T follicular helper cell (primary cell): ENCODE measurements at places on chromosomes 7 and 10.

DNA sequence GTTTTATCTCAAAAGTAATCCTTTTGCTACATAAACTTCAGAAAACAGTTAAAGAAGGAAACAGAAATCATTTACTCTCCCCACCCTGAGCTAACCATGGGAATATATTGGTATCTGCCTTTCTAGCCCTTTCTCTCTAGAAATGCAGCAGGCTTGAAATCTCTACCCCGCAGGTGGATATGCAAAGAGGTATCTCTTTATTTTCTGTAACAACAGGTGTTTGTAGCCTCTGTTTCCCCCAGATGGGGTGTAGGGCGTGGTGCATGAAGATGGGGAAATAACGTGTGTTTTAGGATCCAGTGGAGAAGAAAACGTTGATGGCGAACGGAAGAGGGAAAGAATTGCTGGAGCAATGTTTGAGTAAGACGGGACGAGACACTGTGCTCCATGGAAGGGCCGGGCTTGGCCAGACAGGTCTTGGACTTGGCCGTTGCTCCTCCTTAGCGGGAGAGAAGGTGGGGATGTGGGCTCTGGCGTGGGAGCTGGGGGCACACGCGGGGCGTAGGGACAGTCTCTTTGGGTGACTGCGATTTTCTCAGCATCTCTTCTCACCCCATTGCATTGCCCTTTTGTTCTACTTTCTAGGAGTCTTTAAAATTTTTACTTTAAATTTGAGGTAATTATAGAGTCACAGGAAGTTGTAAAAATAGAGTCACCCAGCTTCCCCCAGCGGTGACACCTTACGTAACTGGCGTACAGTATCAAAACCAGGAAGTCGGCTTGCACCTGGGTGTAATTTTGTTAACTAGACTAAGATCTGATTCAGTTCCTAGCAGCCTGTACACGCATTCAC lies 82.9 kb downstream of the ELFN1 start:
- DNase-seq, result no peak

DNA sequence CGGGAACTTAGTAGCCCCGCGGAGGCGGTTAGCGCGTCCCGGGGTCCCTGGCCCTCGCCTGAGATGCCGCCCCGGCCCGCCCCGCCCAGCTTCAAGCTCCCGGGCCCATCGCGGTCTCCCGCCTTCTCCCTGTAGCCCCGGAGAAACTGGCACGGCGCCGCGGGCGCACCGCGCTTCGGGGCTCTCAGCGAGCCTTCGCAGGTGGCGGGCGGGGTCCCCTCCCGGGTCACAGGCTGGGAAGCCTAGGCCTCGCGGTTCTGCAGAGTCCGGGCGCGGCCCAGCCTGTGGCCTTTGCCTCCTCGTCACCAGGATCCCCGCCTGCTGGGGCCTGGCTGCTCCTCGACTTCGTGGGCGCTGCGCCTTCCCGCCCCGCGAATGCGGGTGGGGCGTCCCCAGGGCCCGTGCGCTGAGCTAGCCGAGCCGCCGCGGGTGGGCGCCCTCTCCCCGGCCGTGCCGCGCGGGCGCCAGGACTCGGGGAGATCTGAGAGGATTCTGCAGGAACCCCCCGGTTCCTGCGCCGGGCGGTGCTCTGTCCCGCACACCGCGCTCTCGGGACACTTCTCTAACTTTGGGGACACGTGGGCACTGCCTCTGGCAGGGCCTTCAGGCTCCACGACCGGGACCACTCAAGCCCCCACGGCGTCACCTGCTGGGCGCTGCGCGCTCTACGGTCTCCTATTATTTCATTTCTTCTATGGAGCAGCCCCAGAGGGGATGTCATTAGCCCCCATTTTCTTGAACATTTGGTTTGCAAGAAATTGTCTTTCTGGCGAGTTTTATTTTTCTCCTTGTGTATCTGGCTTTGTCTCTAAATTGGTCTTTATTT lies 682 bp upstream of the RGS10 start:
- DNase-seq, result peak; percentile 40

- DNase-seq, result no peak
These were observed 1.3 kb downstream of the SH2B2 start for GRCh38 chr7:102287981-102288278.

DNA sequence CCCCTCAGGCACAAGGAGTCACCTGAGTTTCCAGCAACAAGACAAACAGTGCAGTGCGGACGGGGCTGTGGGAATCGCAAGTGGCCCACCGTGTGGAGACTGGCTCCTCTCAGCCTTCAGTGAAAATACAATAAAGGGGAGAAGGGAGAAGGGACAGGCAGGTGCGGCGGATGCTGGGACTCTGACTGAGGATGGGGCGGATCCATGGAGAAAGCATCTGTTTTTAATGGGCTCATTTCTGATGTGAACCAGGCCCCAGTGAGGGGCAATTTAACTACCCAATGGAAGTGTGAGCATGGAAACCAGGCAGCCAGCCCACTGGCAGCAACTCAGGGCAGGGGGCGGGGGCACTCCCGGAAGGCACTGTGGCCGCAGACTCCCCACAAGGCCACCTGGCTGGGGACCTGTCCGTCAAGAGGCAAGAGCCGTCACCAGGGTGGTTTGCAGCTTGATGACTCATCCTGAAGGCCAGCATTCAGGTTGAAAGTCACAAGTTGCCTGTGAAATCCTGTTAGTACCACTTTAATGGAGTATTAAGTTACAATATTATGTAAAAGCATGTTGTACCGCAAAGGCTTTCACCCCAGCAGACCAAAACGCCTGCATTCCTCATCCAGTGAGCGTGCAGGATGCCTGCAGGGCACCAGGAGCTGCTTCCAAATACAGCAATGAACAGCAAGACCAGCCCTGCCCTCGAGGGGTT lies 476.4 kb downstream of the PTPRN2 start:
- DNase-seq, result no peak

- no peak for DNase-seq
These were observed 554.8 kb downstream of the SORCS1 start for GRCh38 chr10:106609470-106610266.

DNA sequence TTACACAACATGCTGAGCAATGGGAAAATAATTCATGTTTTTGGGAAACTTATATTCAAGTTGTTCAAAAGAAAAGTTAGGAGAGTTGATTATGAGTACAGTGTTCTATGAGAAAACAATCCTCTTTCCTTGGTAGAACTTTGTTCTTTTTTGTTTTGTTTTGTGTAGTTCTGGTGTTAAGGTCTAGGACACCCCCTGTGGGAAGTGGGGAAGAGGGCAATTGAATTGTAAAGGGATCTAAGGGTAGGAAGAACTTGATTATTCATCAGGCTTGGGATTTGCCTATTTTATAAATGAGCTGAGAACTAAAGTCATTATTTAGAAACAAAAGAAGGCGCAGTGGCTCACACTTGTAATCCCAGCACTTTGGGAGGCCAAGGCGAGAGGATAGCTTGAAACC lies 25.9 kb upstream of the CDK13 start:
- no peak for DNase-seq

GRCh38 chr7:11473807-11474424 lies 358.1 kb downstream of the THSD7A start:
- no peak for DNase-seq

DNA sequence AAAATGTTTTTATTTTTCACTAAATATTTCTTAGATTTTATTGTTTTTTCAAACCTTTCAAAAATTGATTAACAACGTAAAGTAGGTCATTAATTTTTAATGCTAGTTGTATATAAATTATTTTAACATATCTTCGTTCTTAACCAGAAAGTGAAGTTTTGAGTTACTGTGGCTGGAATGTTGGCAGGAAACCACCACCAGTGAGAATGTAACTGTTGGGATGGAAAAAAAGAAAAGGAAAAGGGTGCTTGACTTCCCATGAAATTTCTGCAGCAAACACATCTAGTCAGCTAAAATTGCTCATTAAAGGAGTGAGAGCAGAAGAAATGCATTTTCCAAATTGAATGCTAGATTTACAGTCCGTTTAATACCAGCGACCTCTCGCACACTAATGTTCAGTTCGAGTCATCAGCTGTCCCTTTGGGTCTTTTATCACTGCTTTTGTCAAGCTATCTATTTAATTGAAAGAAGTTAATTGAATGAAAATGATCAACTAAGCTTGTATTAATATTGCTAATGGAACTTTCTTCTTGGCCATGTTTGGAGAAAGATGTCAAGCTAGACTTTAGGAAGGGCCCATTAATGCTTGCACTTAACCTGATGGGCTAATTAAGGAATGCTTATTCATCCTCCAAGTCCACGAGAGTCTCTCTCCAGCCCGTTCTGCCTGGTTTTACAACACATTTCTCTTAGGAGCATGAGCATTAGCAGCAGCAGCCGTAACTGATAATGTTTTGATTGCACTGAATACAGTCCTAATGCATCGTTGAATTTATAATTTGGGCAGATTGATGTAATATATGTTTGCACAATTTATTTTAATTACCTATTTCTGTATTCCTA lies 70.1 kb downstream of the UBE3C start:
- DNase-seq, result no peak

DNA sequence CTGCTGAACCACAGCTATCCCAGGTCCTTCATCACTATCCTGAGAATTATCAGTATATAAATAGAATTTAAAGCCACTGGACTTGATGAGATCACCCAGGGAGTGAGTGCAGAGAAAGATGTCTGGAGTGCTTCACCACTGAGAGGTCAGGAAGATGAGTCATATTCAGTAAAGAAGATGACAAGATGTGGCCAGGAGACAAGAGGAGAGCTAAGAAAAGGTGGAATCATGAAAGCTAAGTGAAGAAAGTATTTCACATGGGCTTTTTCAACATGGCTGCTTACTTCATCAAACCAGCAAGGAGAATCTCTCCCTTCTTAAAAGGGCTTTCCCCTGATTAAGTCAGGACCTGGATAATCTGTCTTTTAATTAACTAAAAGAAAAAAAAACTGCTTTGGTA lies 9.1 kb upstream of the PRKAR2B start:
- DNase-seq, result no peak

DNA sequence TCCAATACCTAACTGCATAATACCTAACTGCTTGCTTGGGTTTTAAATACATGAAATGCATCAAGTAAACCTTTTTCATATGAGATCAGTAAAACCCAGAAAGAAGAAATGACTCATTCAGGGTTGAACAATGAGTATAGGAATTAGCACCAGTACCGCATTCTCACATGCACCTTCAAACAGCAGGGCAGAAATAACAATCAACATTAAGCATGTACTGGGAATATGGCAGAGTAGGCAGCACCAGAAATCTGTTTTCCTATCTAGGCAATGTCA lies 850.3 kb upstream of the SORCS1 start:
- DNase-seq, result no peak

DNA sequence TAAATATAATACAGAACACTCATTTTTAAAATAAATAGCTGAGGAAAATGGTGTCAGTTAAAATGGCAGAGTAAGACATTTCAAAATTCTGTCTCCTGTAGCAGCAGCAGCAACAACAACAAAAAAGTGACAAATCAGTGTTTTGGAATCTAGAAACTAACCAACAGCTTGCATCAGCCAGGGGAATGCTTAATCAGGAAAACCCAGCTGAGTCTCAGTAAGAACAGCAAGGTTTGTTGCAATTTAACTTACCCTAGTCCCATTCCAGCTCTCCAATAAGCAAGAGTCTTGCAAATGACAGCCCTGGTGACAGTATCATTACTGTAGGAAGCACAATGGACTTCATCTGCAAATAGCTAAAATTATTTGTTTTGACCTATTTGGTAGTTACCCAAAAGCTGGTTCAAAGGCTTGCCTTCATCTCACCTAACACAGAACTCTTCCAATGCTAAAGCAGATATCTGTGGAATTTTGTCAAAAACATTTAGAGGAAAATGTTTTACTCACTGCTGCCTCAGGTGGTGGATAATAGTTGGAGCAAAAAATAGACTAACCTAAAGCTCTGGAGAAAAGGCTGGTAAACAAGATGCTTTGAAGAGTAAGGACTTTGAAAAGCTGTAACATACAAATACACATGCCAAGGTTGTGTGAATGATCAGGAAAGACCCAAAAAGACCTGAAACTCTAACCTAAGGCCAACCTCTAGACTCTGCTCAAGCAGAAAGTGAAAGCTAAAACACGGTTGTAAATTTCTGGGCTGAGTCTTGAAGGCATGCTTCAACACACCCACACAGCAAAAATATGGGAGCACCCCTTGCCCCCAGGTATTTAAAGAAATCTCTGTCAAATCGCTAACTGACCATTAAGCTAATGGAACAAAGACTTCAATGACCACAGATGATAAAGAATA lies 9.9 kb upstream of the ARHGAP22 start:
- DNase-seq, result no peak

DNA sequence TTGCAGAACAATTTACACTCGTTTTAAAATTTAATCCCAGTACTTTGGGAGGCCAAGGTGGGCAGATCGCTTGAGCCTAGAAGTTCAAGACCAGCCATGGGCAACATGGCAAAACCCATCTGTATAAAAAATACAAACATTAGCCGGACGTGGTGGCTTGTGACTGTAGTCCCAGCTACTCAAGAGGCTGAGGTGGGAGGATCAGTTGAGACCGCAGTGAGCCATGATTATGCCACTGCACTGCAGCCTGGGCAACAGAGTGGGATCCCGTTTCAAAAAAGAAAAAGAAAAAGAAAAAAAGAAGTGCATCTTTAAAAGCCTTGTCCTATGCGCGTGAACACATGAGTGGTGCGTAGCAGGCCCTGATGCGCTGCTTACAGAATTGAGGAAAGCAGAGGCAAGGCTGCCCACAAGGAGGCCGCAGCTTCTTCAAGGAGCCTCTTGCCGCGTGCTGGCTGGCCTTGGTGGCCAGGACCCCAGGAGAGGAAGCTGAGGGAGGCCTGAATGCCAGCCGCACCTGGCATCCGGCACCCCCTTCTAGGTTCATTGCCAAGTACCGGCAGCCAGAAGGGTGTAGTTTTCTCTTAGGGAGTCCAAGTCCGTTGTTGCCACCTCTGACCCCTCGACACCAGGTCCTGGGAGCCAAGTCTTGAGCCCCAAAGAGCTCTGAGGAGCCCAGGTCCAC lies 124.5 kb downstream of the UBE2H start:
- no peak for DNase-seq

GRCh38 chr10:112843623-112844022 lies 106.4 kb upstream of the TCF7L2 start:
- no peak for DNase-seq

DNA sequence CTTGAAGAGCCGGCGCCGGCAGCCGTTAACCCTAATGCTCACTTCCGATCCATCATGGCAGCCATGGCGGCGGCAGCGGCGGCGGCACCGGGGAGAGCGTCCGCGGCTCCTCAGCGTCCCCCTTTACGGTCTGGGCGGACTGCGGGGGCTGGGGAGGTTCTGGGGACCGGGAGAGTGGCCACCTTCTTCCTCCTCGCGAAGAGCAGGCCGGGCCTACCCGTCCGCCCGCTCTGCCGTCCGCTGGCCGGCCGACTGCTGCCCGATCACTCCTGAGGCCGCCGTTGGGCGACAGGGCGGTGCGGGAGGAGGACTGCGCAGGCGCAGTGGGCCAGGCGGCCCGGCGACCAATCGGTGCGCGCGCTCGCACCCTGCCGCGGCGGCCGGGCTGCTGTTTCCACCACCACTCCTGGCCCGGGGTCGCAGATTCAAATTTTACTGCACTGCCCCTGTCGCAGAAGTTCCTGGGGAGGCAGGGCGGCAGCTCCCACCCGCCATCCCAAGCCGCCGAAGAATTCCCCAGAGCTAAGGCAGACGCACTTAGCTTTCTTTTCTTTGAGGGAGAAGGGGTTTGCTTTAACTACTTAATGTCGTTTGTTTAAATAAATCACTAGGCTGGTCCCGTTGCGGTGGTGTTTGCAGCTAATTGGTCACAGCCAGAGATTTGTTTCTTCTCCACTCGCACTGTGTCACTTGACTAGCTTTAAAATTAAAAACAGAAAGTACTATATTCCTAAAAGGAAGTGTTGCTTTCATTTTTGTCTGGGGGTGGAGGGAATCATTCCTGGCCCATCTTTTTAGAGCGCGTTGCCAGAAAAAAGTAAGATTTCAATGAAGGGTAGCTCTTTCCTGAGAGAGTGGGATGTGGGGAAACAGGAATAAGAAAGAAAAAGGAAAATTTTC lies at the start of gene KIF5B:
TSS of gene KIF5B (minus strand) at position 290 of the 900 bp plus-strand sequence. CDS start 452 bp downstream, outside the sequence.
- peak; percentile 72 for DNase-seq

GRCh38 chr7:155872678-155873369 lies 60.6 kb upstream of the SHH start:
- no peak for DNase-seq
